DMS79 treated with DMSO at 0.1 percent for 48 hours (cell line): ENCODE measurements at places on chromosomes 7 and 10.

DNA sequence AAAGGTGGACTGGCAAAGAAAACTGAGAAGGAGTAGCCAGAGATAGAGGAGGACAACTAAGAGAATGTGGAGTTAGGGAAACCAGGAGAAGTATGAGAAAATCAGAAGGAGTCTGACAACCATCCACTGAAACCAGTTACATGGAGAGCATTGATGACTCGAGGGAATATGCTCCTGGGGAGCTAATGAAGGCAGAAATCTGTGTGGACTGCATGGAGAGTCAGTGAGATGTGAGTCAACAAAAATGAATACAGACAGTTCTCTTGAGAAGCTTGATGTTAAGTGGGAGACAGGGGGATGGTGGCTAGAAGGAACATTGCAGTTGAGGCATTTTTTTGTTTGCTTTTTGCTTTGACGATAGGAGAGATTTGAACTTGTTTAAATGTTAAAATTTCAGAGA lies 34.3 kb upstream of the ZNF32 start:
- no peak for DNase-seq

GRCh38 chr7:156842740-156843140 lies 50.2 kb downstream of the LMBR1 start:
- no peak for DNase-seq

GRCh38 chr7:108045154-108045553 lies 42.2 kb upstream of the LAMB1 start:
- DNase-seq = no peak

GRCh38 chr10:75211007-75211691 lies 553 bp downstream of the VDAC2 start:
- DNase-seq = no peak

GRCh38 chr10:107487284-107487683 lies 322.8 kb upstream of the SORCS1 start:
- no peak for DNase-seq
